ENCODE measurements at places on chromosomes 4 and X.
A peak's percentile ranks its signal among the peaks of the same experiment; 100 is the strongest.

- no peak for DNase-seq
Measured at GRCh38 chrX:97876697-97877407, 993.1 kb downstream of the RPA4 start.

DNA sequence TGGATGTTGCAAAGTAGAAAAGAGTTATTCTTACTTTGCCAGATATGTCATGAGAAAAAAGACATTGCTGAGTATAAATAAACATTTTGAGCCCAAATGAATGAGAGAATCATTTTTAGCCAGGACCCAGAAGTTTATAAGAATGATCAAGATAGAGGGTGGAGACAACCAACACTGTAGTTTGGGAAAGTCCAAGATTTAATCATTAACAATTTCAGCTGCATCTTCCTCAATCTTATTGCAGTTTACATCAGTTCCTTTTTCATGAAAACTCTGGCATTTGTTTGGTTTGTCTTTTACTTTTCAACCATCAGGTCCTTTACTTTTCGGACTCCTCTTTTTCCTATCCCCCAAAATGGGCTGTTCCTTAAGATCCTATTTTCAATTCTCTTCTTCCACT lies 645.9 kb downstream of the ANKRD50 start:
- no peak for DNase-seq

GRCh38 chrX:77436271-77436670 lies 10.9 kb upstream of the FGF16 start:
- DNase-seq = no peak

DNA sequence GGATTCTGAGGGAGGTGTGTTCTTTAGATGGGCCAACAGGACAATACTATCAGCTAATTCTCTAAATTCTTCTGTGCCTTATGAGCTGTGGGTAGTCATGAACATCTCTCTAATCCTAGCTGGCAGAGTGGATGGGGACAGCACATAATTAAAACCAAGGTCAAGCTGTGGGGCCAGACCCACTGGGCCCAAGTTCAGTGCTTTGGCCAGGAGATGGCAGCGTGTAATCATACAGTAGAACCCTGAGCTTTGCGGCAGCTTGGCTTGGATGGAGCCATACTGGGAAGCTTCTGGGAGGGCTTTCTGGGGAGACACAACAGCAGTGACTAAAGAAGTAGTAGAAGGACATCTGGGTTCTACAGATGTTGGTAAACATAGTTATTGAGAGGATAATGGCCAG lies 140.3 kb upstream of the CXCL13 start:
- DNase-seq = no peak

DNA sequence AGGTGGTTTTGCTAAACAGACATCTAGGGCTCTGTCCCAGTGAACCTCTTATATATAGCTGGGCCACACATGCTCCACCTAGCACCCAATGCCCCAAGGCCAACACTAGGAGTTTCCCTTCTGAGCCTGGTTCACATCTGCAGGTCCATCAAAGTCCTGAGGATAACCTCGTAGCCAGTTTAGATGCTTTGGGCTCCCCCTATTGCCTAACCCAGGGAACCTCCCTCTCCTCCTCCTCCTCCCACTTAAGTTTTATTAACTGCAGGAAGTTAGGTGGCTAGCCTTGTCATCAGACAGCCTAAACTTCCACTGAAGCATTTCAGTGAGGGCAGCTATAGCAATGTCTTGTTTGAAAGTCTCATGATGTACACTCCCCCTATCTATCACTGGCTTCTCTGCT lies 88.0 kb downstream of the GUCY2F start:
- no peak for DNase-seq

GRCh38 chrX:40015693-40016092 lies 82.1 kb downstream of the BCOR start:
- DNase-seq = no peak

DNA sequence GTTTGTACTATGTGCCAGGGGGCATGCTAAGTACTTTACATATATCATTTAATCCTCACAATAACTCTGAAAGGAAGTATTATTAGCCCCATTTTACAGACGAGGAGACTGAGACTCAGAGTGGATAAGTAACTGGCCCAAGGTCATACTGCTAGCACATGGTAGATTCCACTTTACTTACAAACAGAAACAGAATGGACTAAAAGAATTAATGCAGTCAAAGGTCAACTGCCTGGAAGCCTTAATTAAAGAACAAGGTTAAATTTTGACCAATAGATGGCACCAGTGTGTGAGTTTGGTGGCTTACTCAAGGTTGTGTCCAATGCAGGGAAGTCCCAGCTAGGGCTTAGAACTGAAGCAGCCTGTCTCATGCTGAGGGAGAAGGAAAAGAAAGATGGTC lies 4.7 kb downstream of the RIPPLY1 start:
- peak; percentile 58 for DNase-seq

- no peak for DNase-seq
Measured at GRCh38 chr4:175385797-175386196, 426.3 kb downstream of the GPM6A start.

DNA sequence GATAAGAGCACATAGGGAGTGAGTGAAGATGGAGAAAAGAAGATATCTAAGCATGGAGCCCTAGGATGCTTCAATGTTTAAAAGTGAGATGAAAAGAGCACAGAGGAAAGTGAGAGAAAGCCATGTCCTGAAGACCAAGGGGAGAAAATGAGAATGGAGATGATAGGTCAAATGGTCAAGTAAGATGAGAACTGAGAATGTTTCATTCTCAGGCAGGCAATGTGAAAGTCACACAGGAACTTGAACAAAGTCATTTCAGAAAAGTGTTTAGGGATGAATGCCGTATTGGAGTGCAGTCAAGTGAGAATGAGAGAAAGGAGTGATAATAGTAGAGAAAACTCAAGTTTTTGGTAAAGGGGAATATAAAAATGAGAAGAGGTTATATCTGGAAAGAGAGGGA lies 148.7 kb upstream of the PTCHD1 start:
- DNase-seq = no peak

GRCh38 chr4:3236326-3236878 lies 12.6 kb upstream of the MSANTD1 start:
- no peak for DNase-seq

- DNase-seq = no peak
Measured at GRCh38 chr4:3783693-3784306, 17.6 kb downstream of the ADRA2C start.

- DNase-seq = no peak
Measured at GRCh38 chrX:154094833-154095232, 2.7 kb downstream of the MECP2 start.

DNA sequence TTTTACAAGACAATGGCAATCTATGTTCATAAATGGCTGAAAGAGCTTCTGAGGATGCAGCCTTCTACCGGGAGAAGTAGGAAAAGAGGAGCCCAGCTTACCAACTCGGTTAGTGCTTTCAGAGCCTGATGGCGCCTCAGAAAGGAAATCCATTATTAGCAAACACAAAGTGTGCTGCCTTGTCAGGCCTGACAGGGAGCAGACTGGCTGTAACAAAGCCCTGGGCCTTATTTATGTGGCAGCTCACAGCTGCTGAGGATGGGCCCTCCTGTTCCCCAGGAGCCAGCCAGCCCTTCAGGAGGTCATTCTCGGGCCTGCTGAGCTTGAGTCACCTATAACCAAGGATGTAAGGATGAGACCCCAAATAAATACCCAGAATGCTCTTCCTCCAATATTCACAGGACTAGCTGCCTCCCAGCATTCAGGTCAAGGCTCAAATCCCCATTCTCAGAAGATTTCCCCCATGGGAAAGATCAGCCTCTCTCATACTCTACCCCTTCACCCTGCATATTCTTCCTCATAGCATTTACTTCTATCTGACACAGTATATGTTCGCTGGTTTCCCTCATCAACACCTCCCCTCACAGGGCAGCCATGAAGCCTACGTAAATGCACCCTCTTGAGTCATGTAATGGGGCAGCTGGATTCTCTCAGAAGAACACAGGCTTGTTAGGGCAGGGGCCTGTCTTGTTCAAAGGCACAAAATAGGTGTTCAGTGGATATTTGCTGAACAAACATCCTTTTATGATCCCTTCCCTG lies 227.0 kb upstream of the RASGEF1B start:
- no peak for DNase-seq

GRCh38 chr4:162392946-162393345 lies 229.1 kb upstream of the FSTL5 start:
- DNase-seq = no peak

DNA sequence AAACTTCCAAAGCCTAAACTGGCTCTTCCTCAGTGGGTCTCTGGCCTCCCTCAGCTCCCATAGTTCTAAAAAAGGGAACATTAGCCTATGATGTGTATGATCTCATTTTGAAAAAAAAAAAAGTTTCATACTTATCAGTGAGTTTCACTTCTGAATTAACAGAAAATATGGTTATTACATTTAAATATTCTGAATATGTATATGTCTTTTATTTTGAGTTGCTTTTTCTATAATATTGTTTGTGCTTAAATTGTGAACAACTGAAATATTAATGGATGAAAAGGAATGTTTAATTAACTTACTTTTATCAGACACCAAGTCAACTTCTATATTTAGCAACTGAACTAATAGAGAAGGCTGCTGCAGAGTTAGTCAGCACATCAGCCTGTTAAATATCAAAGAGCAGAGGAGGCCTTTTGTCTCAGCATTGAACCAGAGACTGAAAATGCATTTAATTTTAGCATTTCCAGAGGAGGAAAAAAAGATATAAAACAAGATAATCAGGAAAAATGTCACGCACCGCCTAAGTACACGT lies 20.4 kb upstream of the FHL1 start:
- no peak for DNase-seq

- no peak for DNase-seq
Measured at GRCh38 chrX:71814123-71814912, 51.2 kb downstream of the CXorf49B start.

GRCh38 chr4:47415719-47416118 lies 47.8 kb downstream of the COMMD8 start:
- DNase-seq = no peak

- no peak for DNase-seq
Measured at GRCh38 chr4:186724058-186724863, 605 bp upstream of the FAT1 start.

DNA sequence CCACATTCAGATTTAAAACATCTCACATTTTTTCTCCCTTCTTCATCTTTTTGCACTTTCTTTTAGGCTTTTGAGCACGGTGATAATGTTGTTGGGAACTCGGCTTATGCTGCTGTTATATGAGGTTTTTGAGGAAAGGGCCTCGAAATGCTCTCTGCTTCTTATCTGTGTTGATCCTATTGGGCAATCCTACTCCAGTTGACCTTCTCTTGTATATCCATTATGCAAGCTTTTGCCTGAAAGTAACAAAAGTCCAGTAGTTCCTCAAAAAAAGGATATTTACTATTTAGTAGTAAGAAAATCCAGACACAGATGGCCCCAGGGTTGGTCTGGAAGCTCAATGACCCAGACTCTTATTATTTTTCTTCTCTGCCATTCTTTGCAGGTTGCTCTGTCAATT lies 57.7 kb upstream of the SPANXB1 start:
- DNase-seq = no peak

DNA sequence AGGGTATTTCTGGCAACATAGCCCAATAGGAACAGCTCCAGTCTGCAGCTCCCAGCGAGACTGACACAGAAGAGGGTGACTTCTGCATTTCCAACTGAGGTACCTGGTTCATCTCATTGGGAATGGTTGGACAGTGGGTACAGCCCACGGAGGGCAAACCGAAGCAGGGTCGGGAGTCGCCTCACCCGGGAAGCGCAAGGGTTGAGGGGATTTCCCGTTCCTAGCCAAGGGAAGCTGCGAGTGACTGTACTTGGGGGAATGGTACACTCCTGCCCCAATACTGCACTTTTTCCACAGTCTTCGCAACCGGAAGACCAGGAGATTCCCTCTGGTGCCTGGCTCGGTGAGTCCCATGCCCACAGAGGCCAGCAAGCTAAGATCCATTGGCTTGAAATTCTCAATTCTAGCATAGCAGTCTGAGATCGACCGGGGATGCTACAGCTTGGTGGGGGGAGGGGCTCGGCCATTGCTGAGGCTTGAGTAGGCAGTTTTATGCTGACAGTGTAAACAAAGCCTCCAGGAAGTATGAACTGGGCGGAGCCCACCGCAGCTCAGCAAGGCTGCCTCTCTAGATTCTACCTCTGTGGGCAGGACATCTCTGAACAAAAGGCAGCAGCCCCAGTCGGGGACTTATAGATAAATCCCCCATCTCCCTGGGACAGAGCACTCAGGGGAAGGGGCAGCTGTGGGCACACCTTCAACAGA lies 14.0 kb upstream of the ADAD1 start:
- DNase-seq = peak; percentile 32

DNA sequence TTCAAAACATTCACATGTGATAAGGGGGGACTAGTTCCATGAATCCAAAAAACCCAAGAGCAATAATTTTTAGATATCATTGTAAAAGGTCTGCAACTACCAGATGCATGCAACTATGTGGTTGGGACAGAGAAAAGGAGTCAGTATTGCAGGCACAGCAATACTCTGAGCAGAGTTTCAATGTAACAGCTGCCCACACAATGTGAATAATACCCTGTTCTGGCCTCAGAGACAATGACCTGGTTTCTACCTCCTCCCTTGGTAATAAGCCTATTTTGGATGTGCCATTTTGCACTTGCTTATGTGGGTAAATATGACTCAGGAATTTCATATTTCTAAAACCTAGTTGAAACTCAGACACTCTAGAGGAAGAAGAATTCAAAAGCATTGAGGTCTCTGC lies 194.8 kb upstream of the RASGEF1B start:
- no peak for DNase-seq

- DNase-seq = no peak
Measured at GRCh38 chr4:140641789-140642439, 73.2 kb upstream of the UCP1 start.

- DNase-seq = no peak
Measured at GRCh38 chrX:106751407-106751806, 24.9 kb downstream of the RNF128 start.

- DNase-seq = no peak
Measured at GRCh38 chr4:119471259-119471658, 149.3 kb upstream of the FABP2 start.

Data from NCI-H460 (cell line).